ENCODE measurements at places on chromosomes 4 and X. TPM values are rescaled to one million over a fixed set of nuclear protein-coding genes. Genes with fewer than 3 reads are reported as not detected.

- DNase-seq = no peak
Observed at GRCh38 chrX:46673620-46674359, 85.1 kb downstream of the SLC9A7 start.

DCAF8L1 gene
- not detected for polyA plus RNA-seq

GRCh38 chr4:70449220-70449619, 22.8 kb upstream of the MUC7 start:
- no peak for DNase-seq

GRCh38 chr4:39365360-39365759, 802 bp downstream of the RFC1 start:
- DNase-seq = no peak

- no peak for DNase-seq
Observed at GRCh38 chr4:27117453-27117852, 256.8 kb downstream of the STIM2 start.

Data from adrenal gland (tissue), 19 donors.